ENCODE measurements at places on chromosomes 4 and X.

DNA sequence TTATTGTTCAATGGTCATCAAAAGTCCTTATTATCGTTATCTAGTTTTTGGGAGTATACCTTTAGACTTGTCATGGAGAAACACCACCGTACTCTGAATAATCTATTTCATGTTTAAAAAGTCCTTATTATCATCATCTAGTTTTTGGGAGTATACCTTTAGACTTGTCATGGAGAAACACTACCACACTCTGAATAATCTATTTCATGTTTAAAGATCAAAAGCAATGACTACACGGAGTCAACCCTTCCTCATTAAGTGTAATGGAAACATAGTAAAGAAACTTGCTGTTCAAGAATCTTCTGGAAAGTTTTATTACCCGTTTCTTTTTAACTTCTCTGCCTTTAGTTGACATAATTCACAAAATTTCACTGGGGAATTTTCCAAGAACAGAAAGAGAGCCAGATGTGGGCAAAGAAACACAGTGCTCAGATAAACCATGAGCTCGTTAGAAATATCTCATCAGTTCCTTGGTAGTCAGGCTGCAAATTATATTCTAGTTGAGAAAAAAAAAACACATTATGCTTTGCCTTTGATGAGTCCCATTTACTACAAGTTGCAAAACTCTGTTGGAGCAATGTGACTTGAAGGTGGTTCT, 158.8 kb downstream of the AFAP1 start:
- DNase-seq = no peak

DNA sequence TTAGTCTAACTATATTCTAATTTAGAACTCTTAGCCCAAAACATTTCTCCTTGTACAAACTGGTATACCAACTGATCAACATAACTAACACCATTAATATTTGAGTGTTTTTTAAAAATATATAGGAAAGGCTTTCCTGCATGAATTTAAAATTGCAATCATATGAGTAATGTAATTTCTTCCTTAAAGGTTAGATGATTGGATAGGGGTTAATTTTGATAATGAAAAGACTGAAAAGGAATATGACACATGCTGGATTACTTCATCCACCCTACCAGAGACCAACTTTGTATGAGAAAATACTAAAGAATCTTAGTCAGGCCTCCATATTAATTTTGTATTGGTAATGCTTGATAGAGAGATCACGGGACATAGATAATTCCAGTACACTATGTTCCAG, 25.1 kb upstream of the PLS3 start:
- no peak for DNase-seq

DNA sequence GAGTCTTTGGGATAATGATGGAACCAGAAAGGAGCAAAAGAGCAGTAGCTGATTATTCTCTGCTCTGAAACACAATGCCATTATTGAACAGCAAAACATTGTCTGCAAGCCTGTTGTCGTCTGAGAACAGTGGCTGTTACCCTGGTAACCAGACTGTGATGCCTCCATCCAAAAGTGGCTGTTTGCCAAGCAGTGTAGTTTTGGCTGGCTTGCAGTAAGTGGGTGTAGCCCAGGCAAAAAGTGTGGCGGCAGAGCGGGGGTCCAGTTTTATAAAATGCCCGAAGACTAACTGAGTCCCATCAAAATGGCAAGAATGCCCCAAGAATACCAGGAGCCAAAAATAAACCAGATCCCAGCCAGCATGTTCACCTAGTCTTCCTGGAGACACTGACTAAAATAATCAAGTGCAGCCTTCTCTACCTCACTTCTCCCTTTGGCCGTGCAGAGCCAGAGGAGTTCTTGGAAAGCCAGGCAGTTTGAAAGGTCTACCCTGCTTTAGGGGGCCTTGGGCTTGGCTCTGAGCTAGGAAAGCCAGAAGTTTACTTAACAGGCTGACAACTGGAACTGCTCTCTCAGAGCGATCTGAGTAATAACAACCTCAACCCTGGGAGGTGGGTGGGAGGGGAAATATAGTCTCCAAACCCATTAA, 2.6 kb downstream of the PLP1 start:
- DNase-seq = no peak

DNA sequence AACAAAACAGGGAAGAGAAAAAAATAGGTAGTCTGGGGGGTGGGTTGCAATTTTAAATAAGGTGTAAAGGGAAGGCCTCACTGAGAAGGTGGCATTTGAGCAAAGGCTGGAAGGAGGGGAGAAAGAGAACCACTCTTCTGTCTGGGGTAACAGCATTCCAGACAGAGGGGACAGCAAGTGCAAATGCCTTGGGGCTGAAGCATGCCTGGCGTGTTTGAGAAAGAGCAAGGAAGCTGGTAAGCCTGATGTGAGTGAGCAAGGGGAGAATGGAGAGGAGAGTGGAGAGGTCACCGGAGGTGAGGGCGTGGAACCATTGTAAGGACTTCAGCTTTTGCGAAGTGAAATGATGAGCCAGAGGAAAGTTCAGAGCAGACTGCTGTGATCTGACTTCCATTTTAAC, 19.7 kb upstream of the DOCK11 start:
- no peak for DNase-seq

DNA sequence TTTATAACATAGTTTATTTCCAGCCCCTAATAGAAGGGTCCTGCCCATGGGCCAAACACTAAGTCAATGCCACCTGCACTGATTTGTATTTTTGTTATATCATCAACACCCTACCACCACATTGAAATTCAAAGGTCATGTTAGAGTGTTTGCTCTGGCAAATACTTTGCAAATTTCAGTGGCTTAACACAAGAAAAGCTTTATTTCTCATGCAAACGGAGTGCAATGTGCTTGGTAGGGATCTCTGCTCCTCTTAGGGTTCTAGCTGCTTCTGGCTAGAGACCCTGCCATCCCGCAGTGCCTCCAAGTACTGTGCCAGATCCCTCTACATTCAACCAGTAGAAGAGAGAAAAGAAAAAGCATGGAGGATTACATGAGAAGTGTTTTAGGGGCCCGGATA, 230.8 kb upstream of the TET2 start:
- DNase-seq = no peak
